Mesenteric fat pad (tissue), 1 donor: ENCODE measurements at places on chromosomes 7 and 10.

- DNase-seq, result no peak
Measured at GRCh38 chr10:129055986-129056385, 411.1 kb upstream of the MGMT start.

DNA sequence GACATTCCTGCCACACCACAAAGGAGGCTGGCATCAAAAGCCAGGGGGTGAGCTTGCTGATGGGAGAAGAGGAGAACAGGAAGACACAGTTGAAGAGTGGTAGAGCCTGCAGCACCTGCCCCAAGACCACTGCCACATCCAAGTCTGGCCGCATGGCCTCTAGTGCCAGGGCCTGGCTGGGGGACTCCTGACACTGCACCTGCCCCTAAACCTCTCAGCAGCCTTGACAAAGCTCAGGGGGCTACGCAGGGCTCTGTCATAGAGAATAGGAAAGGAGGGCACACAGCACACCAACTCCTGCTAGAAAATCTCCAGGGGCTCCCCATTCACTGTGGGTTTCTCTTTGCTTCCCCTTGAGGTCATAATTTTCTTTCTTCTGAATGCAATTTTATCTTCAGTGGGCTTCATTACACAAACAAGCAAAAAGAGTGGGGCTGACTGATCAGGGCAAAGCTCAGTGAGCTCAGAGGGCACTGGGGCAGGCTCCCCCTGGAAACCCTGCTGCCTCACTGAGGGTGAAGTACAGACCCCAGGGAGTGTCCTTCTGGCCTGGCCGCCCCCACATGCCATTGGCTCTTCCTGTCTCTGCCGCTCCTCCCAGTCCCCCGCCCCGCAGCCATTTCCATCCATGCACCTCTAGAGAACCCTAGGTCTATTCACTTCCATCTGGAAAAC lies 37.2 kb downstream of the VOPP1 start:
- no peak for DNase-seq

- DNase-seq, result no peak
Measured at GRCh38 chr7:112260911-112261310, 54.4 kb downstream of the ZNF277 start.

DNA sequence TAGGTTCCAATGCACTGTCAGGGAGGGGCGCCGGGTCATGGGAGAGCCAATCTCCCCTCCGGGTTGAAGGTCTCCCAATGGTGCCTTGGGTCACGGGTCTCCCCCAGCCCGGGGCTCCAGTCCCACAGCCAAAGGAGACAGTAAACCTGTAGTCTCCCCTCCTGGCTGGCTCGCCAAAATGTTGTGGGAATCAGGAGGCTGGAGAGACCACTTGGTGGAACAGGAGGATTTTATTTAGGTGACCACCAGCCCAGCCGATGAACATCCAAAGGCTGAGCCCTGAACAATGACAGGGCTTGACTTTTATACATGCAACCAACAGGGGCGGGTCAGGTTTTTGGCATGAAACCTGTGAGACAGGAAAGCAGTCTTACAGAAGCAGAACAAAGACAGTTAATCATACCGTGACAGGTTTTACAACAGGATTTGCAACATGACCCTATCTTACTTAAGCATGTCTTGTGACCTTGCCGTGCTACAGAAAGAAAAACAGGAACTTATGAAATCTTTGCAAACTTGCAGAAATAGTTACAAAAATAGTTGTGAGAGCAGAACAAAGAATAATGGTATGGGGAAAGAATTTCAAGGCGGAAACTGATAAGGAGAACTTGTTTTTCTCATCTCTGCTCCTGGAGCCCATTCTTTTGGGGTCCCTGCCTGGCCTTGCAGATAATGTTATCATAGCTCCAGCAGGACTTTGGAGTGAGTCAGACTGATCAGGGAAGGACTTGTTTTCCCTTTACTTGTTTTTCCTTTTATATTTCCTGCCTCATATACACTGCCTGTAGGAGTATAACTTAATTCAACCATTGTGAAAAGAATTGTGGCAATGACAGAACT lies 7.1 kb downstream of the ERV3-1 start:
- DNase-seq, result no peak

DNA sequence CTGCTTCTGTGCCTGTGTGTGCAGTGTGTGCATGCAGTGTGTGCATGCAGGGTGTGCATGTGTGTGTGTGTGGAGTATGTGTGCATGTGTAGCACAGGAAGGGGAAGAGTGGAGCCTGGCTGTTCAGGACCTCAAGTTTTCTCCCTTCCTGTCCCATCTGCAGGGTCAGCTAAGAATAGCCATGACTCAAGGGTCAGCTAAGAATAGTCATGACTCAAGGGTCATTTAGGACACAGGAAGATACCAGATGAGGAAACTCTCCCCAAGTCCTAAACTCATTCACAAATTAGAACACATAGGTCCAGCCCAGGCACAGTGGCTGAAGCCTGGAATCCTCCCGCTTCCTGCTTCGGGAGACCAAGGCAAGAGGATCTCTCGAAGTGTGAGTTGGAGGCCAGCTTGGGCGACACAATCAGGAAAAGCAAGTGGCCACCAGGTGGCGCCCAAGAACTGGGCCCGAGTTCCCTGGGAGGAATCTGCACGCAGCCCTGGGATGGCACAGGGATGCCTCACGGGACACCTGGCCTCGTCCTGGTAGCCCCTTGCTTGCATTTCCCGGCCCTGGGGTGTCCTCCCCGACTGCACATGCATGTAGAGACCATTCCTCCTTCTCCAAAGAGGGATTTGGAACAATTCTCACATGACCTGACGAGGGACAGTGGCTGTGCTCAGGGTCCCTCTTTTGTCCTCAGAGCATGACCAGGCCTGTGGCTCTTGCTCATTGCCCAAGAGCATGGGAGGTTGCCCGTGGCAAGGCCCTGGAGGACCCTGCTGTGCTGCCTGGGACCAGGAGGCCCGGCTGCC lies 21.4 kb upstream of the VOPP1 start:
- DNase-seq, result no peak

GRCh38 chr7:55470261-55470660 lies 102.0 kb downstream of the VOPP1 start:
- no peak for DNase-seq

DNA sequence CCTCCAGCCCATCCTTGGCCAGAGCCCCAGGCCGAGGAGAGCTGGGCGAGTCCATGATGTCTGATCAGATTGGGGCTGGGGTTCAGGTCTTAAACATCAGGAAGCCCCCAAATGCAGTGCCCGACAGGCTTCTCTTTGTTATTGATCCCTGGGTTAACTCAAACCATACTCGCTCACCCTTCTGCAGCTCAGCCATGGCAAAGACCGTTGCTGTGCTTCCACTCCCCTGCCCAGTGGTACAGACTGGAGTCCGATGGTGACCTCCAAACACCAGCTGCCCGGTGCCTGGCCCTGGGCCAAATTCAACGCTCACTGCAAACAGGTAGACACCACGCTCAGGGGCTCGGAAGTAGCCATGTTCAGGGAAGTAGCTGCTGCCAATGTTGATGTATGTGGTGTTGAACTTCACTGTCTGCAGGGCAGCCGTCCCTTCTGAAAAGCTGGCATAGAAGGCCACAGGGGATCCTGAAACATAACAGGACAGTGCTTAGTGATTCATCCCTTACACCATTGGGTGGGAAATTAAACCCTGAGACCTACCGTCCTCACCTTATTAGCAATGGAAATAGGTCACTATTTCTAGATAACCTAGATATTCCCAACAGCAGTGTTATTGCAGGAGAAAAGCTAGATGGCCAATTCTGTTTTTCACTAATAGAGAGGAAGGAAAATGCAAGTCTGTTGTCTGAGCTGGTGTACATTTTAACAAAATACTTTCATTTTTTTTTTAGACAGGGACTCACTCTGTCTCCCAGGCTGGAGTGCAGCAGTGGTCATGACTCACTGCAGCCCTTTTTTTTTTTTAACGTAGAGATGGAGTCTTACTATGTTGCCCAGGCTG lies 20.5 kb downstream of the MMRN2 start:
- DNase-seq, result peak; percentile 77

GRCh38 chr7:142153400-142153799 lies 41.9 kb downstream of the MGAM2 start:
- DNase-seq, result no peak

DNA sequence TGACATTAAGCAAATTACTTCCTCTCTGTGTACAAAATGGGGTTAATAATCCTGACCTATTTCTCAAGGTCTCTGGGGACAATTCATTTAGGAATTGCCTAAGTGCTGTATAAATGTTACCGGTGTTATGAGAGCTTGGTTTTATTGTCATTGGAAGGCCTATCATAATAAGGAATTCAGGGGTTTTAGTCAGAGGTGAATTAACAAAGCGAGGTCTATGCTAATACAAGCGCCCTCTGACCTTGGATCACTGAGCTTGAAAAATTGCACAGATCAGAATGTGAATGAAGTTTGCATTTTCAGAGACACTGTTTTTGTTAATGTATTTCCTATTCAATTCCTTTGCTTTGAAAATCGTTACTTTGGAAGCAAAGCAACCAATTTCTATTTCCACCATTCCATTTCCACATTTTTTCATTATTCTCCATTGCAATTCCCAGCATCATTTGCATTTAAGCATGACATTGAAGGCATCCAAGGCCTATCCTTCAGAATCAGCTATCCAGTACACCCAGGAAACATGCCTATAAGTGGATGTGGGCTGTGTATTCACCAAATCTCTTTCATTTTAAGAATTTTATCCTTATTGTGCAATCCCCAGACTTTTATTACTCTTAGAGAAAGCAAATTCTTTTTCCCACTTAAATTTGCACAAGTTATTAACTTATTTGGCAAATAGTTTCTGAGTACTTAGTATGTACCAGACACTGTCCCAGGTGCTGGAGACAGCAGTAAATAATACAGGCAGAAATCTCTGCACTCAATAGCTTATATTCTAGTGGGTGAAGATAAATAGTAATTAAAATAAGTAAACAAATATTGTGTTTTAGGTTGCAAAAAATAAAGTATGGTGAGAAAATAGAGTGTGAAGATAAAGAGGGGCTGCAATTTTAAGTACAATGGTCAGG lies 133.1 kb downstream of the NRCAM start:
- no peak for DNase-seq

GRCh38 chr7:35035511-35035961 lies 1.7 kb downstream of the DPY19L1 start:
- no peak for DNase-seq

- DNase-seq, result no peak
Measured at GRCh38 chr10:33153251-33153967, 181.1 kb downstream of the NRP1 start.

- DNase-seq, result peak; percentile 84
Measured at GRCh38 chr7:30649717-30650420, 32.4 kb downstream of the CRHR2 start.

GRCh38 chr7:142581341-142581740 lies 167.9 kb upstream of the PRSS1 start:
- no peak for DNase-seq

DNA sequence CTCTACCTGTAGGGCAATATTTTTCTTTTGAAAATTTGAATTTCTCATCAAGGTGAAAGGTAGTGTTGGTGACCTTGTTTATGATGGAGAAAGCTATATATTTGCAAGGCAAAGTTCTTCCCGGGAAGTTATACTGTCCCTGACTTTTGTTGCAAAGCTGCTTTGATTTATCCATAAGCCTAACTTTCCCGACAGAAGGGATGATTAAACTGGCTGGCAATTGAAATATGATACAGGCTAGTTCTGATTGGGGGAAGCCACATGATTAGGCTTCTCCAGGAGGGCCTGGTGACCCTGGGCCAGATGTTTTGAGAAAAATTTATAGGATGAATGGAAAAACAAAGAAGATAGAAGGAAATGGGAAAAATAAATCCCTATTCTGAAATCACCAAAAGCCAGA lies 215.5 kb downstream of the ACTR3B start:
- DNase-seq, result no peak

- DNase-seq, result no peak
Measured at GRCh38 chr10:43084812-43085211, 7.9 kb downstream of the RET start.

- peak; percentile 55 for DNase-seq
Measured at GRCh38 chr7:128176696-128177095, 64.4 kb upstream of the LEP start.

DNA sequence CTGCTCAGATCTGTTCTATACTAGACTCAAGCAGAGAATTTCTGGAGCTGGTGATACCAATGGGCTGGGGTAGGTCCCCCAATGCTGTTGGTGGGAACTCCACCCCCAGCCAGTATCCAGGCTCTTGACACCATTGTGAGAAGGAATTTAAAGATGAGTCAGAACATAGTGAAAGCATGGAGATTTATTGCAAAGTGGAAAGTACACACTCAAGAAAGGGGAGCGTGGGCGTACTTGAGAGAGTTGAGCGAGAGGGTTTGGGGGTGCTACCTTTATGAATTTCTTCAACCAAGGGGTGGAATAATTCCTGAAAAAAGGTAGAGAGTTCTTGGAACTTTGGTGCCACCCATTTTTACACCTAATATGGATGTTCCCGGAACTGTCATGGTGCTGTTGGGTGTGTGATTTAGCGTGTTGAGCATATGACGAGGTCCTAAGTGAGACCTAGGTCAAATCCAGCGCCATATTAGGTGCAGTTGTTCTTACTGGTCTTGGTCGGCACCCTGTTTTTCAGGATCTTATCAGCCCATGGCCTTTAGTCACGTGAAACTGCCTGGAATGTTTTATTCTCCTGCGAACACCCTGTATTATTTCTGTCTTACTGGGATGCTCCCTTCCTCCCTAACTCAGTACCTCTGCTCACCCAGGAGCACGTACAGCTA lies 122.0 kb upstream of the AHR start:
- DNase-seq, result no peak

- DNase-seq, result no peak
Measured at GRCh38 chr10:44261710-44262455, 123.0 kb downstream of the CXCL12 start.

DNA sequence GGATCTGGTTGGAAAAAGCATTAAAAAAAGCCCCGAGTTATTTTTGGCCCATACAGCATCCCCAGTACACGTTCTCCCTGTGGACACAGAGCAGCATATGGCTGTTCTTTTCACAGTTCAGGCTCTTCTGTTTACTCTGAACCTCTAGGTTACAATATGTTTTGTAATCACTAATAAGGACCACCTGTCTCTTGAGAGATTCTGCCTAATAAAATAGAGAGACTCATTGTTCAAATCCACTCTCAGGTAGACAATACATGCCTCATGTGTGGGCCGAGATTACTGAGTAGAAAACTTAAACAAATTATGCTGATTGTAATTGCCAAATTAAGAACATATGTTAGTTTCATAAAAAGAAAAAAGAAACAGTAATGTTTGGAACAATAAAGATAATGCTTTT lies 647.7 kb downstream of the GRM8 start:
- DNase-seq, result no peak

DNA sequence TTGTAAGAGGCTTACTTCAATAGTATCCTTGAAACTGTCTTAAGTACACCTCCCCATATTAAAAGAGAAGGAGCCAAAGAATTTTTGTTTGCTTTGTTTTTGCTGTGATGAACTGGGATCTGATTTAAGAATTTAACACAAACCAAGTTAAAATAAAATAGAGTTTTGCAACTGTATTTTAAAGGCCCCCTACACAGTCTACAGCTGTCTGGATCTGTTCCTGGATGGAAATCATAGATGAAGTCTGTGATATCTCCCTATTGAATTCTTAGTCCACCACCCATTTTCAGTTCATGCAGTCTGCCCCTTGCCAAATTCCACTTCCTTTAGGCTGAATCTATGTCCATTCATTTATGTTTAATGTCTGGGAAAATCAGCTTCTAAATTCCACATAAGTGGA lies 169.8 kb upstream of the MEOX2 start:
- no peak for DNase-seq
